Cardiac muscle cell (in vitro differentiated cells and primary cell): ENCODE measurements at places on chromosomes 2 and 18.

DNA sequence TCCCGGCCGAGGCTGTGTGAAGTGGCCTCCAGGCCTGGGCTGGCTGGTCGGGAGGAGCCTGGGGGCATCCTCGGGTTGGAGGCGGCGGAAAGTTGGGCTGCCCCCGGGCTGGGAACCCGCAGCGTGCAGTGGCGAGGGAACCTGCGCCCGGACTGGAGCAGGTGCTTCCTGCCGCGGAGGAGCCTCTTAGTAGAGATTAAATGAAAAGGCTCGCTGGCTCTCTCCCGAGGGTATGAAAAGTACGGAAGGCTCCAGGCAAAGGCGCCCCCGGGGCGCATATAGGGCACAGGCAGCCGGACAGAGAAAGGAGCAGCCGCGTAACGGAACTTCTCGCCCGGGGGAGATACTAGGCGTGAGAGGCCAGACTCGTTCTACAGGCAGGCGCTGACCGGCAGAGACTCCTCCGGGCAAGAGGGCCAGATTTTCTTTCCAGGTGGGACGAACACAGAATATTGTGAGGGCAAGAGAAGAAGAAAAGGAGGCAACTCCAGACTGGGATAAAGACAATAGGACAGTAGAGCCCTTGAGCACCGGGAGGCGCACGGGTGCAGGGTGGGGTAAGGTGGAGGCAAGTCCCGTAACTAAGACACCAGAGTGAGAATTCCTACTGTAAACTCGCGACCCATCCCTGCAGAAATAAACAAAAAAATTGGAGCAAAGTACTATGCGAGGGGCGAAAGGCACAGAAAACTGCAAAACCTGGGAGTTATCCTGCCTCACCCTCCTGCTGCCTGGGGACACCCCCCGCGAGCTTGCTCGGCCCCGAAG lies 816 bp downstream of the CDH2 start:
- DNase-seq = peak; percentile 46

DNA sequence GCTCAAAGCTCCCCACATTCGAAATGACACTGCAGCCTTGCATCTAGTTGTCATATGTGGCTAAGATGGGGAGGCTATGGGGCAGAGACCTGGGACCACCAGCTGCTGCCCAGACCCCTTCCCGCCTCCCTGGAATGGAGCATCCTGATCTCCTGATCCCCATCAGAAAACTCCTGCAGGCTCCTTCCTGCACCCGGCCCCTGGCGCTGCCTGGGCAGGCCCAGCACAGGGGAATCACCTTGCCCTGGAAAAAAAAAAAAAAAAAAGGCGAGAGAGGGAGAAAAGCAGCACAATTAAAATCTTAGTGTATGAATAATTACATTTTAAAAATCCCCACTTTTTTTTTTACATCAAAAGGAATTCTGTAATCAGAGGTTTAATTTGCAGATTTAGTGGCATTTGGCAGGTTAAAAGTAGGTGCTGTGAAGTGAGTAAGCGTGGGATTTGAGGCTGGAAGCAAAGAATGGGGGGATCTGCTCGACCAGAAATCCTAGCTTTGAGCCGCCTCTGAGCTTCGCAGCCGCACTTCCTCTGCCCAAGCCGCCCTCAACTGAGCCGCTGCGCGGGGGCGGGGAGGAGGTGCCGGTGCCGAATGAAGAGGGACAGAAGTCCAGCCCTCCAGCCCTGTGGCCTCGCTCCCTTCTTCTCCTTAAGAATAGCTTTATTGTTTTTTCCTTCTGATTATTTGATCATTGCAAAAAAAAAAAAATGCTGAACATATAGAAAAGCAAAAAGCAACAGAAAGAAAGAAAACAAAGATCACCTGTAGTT lies 30.0 kb downstream of the THNSL2 start:
- DNase-seq = peak; percentile 66

DNA sequence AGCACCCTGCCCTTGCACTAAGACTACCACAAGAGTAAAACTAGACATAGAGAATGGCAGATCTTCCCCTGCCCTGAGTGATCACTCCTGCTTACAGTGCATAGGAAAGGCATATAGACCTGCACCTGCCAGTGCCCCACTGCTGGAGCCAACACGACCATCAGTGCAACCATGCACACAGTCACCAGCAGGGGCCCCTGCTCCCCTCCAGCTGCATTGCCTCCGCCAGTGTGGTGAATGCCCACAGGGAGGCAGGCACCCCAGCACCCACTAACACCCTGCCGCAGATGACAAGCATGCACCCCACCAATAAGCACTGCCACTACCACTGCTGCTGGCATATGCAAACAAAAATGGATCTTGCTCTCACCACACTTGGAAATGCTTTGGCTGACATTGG lies 478.8 kb downstream of the ADCYAP1 start:
- DNase-seq = no peak

GRCh38 chr2:95039363-95039762 lies 13.9 kb downstream of the MAL start:
- no peak for DNase-seq

DNA sequence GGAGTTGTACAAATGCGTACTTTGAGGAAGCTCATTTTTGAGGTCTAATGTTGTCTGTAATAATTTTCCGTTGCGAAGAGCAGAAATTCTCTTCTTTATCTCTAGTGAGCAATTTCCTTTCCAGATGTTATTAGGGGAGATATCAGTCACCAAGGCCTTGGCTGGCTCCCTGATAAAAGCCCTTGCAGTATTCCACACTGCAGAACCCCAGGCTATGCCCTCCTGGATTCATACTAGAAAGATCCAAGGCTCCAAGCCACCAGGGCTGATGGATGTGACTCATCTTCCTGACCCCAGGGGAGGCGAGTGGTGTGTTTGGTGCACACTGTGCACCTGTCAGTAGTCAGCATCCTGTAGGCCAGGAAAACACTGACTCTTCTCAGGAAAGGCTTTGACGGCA lies 34.7 kb downstream of the INO80C start:
- DNase-seq = peak; percentile 79

- peak; percentile 47 for DNase-seq
Measured at GRCh38 chr2:26968001-26968400, 2.4 kb upstream of the MAPRE3 start.

- DNase-seq = no peak
Measured at GRCh38 chr2:189952536-189953109, 109.9 kb downstream of the MSTN start.

GRCh38 chr2:203565076-203565475 lies 30.0 kb upstream of the RAPH1 start:
- no peak for DNase-seq

- DNase-seq = no peak
Measured at GRCh38 chr2:201298462-201299052, 38.2 kb downstream of the CASP8 start.

GRCh38 chr2:235642446-235643098 lies 148.7 kb downstream of the AGAP1 start:
- no peak for DNase-seq

DNA sequence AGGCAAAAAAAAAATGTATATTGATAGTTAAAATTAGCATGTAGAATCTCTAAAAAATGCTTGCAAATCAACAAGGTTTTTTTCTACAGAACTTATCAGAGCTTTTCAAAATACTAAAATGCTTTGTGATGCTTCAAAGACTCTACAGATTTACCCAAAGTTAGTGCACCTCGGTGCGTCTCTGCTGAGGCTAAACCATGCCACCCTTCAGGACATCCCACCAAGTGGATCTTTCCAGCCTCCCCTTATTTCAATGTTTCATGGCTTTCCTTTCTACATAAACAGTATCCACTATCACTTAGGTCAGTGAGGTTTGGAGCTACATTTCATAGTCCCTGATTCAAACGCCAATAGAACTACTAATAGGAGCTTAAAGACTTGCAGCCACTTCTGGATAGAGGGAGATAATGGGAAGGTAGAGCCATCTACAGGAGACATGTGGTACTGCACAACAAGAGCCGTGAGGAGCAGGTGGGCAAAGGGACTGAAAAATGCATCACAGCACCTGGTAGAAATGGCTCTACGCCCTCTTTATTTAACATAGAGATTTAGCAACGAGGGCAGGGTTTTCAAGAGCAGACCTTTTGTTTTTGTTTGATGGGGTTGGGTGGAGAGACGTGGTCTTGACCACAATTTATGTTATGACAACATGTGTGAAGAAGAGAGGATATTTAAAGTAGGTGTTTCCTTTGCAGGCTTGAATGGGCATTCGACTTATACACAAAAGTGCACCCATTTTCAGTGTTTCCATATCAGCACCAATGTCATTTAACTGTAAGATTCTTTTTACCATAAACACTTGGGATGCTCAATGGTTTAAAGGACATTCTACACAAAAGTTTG lies 56.1 kb upstream of the SLC35G4 start:
- peak; percentile 71 for DNase-seq

DNA sequence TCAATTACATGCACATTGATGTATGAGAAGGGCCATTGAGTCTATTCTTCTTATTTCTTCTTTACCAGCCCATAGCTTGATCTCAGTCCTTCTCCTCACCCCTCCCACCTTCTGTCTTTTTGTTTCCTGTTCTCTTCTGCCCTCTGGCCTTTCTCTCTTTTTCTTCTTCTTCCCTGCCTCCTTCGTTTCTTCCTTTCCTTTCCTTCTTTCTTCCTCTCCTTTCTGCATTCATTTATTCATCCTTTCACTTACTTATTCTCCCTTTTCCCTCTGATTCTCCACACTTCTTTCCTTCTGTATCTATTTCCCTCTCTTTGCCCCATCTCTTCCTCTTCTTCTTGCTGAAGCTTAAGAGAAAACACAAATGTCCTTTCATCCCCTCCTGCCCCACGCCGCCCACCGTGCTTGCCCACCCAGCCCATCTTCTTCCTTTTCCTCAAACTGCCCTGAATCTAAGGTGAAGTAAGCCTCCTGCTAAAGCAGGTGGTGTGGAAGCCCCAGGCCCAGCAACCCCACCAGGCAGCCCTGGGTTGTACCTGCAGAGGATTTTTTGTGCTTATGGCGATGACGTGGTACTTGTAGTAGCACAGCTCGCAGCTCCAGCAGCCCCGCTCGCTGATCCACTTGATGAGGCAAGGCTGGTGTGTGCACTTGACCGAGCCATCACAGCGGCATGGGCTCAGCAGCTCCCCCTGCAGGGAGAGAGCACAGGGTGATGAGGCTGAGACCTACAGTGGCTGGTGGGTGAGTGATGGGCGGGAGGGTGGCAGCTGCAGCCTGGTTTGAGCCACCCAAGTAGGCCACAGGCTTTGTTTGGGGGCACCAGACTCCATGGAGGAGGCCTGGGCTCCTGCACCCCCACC lies 89.0 kb downstream of the MARCHF4 start:
- DNase-seq = no peak

DNA sequence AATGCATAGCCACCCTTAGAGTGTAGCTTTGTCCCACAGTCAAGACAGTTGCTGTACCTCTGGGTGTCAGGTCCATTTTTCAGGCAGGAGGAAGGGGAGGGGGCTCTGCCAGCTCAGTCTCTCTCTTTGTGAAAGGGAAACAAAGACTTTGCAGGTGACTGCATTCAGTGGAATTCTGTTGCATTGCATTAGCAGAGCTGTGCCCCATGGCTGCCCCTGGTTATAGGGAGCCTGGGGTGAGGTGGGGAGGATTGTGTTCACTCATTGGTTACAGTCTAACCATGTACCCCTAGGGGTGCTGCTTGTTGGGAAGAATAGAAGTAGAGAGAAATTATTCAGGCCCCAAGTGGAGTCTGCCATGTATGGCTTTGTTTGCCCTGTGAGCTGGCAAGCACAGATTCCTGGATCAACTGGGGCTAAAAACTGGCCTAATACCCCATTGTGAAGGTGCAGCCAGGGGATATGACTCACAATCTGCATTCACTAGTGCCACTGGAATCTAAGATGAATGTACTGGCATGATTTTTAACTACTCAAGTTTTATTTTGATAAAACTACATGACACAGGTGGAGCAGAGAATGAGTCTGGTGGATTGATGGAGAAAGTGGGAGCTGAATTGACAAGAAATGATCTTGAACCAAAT lies 118.4 kb downstream of the SH3BP4 start:
- DNase-seq = no peak

- no peak for DNase-seq
Measured at GRCh38 chr18:668260-668659, 10.8 kb downstream of the TYMS start.

DNA sequence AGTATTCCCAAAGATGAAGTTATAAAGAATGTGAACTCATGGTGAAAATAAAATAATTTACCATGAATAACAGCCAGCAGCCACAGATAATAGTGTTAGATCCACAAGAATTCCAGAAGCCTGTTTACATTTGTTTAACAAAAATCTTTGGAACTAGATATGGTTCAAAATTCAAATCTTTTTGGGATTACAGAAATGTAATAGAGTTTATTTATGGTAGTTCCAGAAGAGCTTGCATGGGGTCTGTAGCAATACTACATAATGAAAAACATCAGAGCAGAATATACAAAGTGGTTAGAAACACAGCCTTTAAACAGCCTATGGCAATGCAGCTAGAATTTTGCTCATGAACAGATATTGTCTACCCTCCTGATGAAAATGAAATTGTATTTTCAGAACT lies 179.1 kb downstream of the RDH14 start:
- DNase-seq = no peak

DNA sequence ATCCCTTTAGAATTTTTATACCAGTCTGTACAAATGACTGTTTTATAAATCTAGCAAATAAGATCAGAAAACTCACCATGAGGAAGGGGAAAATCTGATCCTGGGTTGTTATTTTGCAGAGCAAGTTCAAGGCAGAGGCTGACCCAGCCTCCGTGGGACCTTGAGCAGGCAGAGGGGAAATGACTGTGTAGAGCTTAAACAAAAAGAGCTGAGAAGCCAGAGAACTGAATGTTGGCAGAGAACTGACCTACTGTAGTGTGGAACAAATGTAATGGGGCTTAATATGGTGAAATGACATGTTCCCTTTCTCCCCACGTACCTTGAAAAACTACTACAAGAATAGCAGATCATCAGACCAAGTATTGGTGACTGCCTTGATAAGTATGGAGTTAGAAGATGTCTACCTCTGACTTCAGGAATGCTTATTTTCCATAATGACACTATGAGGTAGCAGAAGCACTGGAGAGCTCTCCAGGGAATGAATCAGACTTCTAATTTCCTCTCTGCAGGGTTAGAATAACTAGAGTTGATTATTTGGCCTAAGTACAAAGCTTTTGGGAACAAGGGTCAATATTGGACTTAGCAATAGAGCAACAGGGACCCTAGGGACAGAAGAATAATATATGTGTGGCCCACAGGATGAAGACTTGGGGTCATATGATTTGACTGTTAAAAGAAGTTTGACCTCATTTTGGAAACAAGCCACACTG lies 304.4 kb downstream of the CCDC178 start:
- no peak for DNase-seq

GRCh38 chr2:197179744-197180498 lies 130.7 kb downstream of the ANKRD44 start:
- DNase-seq = peak; percentile 63

DNA sequence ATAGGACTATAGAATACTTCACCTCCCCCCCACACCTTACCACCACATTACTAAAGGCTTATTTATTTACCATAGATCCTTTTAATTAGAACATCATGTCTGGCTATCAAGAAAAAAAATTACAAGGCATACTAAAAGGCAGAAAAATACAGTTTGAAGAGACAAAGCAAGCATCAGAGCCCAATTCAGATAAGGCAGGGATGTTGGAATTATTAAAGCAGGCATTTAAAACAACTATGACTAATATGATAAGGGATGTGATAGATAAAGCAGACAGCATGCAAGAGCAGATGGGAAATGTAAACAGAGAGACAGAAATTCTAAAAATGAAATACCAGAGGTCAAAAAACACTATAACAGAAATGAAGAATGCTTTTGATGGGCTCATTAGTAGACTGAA lies 55.4 kb upstream of the SMIM21 start:
- DNase-seq = peak; percentile 8

GRCh38 chr18:57961876-57962505 lies 82.0 kb upstream of the NEDD4L start:
- no peak for DNase-seq
